IPS DF 6.9 (cell line): ENCODE measurements at places on chromosomes 1 and 21.

DNA sequence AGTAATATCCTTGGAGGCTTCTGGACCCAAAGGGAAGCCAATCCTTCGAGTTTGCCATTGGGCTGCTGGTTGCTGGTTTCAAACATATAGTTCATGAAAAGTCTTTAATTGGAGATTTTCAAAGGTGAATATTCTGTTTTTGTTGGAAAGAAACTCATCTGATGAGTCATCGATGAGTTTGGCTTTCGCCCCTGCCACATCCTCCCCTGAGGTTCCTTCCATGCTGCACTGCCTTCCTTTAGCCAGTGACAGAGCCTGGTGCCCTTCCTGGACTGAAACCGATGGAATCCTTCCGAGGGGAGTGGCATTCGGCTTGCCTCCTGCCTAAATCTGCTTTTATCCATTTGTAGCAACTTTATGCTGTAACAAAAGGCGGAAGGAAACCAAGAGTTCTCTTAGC is 550.0 kb downstream of the KIF26B start:
- no peak for DNase-seq

DNA sequence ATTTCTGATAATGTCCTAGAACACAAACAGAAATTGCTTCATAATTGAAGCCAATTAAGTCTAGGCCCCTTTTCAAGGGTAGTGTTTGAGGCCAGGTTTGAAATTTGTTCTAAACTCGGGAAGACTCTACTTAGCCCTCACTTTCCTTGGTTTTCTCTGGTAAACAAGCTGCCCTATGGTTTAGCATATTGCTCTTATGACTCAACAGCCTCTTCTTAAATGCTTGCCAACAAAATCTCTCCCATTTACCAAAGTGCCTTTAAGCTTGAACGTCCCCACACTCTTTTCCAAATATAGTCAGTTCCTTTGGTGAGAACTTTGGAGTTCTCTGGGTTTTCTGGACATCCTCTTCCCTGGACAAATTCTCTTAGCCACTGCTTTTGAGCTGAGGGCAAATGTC is 5.8 kb upstream of the LCE6A start:
- DNase-seq: no peak

- no peak for DNase-seq
These were observed 47.7 kb upstream of the DNASE2B start for GRCh38 chr1:84350550-84350949.

DNA sequence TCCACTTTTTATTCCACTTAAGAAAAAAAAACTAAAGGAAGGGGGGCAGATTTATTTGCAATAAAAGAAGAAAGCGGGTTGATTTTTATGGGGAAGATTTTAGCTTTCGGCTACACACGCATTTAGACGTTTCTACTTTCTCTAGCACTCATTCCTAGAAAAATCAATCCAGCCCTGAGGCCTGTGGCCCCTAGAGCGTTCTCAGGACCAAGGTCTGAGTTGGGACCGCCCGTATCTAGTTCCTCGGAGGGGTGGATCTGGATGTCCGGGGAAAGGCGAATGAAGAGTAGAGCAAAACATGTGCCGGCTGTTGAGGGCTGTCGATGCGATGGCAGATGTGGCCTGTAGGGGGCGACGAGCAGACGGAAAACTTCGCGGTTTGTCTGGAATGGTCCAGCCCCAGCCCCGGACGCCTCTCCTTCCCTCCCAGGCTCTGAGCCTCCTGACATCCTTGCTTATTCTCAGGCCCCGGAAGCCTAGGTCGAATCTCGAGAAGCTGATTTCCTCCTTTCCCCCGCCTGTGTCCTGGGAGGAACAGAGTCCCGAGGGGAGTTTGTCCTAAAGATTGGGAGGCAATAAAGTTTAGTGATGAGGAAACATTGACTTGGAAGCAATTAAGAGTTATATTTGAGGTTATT is 5.2 kb downstream of the FOXD3 start:
- DNase-seq: peak; percentile 89

DNA sequence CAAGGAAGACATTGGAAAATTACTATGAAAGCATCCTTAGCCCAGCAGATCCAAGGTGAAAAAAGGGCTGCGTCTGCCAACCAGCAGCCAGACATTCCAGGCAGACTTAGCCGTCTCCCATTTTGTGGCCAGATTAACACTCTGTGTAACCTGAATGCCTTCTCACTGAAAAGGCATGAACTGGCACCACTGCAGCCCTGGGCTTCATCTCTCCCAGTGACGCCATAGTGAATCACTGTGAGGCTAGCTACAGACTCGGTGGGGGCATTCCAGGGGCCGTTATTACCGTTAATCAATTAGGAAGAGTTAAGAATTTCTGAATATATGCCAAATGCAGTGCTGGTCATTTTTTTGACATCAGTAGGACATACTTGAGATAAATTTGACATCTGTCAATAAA is 627.4 kb downstream of the LMO4 start:
- DNase-seq: no peak

GRCh38 chr1:213464786-213465460 is 413.9 kb downstream of the RPS6KC1 start:
- DNase-seq: no peak

- no peak for DNase-seq
These were observed 9.1 kb upstream of the MTF1 start for GRCh38 chr1:37868466-37868865.

- no peak for DNase-seq
These were observed 25.5 kb downstream of the EVI5 start for GRCh38 chr1:92759361-92759760.

DNA sequence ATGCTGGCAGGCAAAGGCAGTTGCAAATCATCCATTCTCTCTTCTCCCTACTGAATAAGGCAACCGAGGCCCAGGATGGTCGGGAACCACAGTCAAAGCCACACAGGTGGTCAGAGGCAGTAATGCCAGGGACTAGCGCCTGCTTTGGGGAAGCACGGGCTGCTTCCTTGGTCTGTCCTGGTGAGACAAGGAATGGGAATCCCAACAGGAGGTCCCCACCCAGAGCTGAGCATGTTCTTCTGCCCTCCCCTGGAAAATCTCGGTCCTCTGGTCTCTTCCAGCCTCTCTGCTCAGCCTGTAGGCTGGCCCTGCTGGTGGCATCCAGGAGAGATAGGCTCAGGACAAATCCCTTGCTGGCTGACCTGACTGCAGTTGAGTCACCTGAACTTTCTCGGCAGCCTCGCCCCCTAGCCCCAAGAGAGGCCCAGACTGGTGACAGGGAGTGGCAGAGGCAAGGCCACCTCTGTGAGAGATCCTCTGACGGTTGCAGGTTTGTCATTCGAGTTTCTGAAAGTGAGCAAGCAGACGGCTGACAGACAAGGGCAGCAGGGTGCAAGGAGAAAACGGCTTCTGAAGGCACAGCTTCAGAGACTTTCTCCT is 5.8 kb downstream of the OLIG1 start:
- DNase-seq: no peak

DNA sequence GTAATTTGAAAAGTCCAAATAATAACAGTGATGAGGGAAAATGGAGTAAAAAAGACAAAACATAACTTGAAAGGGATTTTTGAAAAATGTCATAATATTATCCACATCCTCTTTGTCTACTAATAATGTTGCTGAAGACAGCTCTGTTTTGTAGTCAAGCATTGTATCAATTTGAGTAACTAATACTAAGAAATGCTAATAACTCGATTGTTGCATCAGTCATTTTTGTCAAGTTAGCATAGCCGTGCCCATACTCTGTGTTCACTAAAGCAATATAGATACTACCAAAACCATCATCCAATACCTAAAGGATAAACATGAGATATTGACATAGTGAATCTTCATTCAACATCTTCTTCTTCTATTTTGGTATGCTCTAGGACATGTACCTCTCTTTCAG is 17.3 kb downstream of the PDC start:
- no peak for DNase-seq

DNA sequence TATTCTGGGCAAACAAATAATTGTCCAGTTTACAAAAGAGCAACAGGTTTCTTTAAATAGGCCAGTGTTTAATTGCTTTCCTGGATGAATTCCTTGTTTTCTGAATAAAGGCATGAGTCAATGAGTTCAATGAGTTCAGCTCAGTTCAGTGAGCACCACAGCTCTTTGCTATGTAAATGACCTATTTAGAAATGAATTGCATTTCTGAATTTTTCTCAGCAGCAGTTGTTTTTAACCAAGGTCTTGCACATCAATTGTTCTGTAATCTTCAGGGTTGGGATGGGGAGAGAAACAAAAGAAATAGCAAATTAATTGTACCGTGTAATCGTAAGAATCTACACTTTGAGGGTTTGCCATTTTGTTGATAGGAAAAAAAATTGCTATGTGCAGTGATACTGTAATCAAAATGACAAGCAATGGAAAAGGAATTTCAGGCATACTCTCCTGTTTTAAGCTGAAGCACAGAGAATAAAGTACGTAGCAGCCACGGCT is 45.7 kb downstream of the MIS18A start:
- DNase-seq: no peak

DNA sequence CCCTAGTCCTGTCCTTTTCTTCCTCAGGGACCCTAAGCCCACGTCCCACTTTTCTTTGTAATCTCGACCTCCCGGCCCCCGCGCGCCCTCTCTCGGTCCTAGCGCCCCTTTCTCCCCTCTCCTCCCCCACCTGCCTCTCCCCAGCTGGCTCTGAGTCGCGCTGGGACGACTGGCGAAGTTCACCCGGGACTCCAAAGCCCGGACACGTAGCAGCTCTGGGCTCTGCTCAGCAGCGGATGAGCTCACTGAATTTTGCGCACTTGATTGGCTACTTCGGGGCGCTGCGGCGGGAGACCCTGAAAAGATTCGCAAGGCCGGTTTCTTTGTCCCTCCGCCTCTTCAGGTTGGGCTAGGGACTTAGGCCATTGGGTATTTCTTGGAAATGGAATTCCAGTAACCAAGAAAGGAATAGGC is 16.3 kb upstream of the ACKR1 start:
- DNase-seq: peak; percentile 79

- DNase-seq: no peak
These were observed 18.7 kb downstream of the ADARB1 start for GRCh38 chr21:45093035-45093532.

DNA sequence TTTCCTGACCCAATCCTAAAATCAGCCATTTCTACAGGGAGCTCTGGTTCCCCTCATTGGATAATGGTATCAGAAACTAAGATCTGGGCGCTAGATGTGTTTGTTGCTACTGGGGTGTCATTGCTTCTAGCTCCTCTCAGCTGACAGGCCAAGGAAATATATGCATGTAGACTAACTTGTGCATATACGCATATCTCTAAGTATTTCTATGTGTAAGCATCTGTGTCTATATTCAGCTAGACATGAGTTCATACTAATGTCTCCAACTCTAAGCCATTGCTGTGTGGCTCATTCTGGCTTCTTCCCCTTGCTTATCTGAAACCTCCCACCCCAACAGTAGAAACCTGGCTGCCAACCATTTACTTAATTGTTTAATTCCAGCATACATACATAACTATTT is 130.3 kb upstream of the MAGI3 start:
- no peak for DNase-seq

- no peak for DNase-seq
These were observed 9.8 kb downstream of the ERRFI1 start for GRCh38 chr1:8016210-8016894.

GRCh38 chr1:18299441-18300338 is 181.0 kb upstream of the KLHDC7A start:
- no peak for DNase-seq

DNA sequence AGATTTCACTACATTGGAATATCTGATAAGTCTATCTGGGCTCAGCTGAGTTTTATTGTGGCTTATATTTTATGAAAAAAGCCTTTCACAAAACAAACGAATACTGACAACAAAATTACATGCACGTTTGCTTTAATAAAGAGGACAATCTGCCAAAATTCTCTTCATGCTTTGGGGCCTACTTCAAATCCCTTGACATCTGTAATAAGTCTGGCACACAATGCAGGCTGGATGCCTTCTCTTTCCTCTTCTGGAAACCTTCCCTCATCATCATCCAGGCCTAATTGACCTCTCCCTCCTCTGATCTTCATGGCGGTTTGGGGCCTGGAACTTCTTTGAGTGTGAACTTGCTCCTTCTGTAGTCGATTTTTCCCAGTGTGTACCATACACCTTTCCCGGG is 70.3 kb downstream of the MAP10 start:
- no peak for DNase-seq

- no peak for DNase-seq
These were observed 272.9 kb upstream of the TMEM51 start for GRCh38 chr1:14880456-14881316.

DNA sequence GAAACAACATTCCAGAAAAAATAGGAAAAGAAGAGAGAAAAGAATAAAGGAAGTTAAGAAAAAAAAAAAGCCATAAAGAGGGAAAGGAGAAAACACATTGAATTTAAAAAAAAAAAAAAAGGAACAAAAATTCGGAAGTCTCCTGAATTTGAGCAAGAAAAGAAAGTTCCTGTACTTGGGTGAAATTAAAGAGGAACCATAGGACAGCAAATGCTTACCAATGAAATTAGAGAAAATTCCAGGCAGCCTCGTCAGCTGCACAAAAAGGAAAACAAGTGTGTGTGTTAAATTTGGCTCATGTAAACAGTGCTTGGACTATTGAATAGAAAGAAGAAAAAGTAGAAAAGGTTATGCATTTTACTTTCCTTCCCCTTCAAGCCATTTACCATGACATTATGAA is 4.9 kb downstream of the IL12RB2 start:
- no peak for DNase-seq

GRCh38 chr1:205766038-205766437 is 9.2 kb downstream of the RAB29 start:
- no peak for DNase-seq

DNA sequence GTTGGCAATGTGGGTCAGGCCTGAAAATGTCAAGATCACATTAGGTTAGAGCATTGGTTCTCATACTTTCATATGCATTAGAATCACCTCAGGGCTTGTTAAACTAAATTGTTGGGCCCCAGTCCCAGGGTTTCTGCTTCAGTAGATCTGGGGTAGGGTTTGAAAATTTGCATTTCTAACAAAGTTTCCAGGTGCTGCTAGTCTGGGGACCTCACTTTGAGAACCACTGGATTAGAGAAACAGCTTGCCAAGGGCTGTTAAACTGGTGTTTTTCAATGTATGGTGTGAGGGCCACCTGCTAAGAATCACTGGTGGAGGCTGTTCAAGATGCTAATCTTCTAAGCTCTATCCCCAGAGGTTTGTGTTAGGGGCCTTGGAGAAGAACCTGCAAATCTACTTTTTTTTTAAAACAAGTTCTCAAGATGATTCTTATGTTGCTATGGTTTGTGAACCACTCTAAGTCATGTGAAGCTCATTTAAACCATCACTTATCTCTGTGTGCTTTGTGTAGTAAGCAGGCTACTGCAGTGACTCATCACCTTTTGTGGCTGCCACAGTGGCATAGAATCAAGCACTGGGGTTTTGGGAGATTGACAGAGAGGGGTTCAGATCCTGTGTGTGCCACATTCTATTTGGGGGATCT is 152.2 kb downstream of the S1PR1 start:
- DNase-seq: no peak

- DNase-seq: no peak
These were observed 5.3 kb upstream of the PRPF38B start for GRCh38 chr1:108686614-108687313.

- DNase-seq: no peak
These were observed 15.4 kb downstream of the POLR3GL start for GRCh38 chr1:145979746-145980456.

DNA sequence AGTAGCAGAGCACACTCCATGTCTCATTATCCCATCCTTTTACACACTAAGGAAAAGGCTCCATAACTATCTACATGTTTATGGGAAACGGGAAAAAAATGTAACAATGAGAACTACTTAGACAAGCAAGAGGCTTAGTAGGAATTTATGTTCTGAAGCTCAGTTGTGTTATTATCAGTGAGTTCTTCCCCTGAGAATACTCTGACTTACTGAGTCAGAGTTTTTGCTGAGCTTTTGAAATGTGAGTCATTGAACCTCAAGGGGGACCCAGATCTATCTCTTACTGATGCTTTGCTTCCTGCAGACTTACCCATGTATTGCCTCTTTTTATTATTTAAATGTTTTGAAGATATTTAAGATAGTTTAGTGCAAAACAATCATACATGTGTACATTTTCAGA is 20.1 kb downstream of the CFHR5 start:
- no peak for DNase-seq
